ENCODE measurements at places on chromosomes 11 and 22. TPM values are rescaled to one million over a fixed set of nuclear protein-coding genes. Genes with fewer than 3 reads are reported as not detected.

Gene NCR3LG1
- total RNA-seq = 0.51 TPM

Gene SCGB2A2
- total RNA-seq = not detected

Gene CNGA4
- total RNA-seq = not detected

Gene KCNJ11
- 1.2 TPM for total RNA-seq

DNA sequence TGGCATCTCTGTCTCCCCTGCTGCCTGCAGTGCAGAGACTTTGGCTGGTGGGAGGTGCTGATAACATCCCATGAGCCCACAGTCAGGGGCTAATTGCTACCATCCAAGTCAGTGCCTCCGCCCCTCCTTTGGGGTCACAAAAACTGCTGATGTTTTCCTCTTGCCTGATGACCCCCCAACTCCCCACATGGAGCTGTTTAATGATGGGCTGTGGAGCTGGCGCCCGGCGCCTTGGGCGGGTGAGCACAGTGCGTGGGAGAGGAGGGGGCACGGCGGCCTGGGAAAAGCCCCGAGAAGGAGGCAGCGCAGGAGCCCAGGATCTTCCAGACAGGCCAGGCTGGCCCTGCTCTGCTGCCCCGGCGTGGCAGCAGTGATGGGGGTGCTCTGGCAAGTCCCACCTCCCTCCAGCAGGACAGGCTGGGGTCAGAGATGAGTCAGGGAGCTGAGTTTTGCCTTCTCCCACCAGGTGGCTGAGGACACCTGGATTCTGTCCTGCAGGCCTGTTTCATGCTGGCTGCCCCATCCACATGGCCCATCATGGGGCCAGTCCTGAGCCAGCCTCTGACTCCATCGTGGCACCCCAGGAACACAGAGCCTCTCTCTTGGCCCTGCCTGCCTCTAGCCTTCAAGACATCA is 43.8 kb downstream of the NECTIN1 start:
- DNase-seq = no peak
- H3K4me3 ChIP-seq = no peak overlapping the region
- peaks cover 4% of the 10 kb centered on the region for H3K27me3 ChIP-seq
- peaks cover 38% of the 10 kb centered on the region for H3K4me1 ChIP-seq
- H3K27ac ChIP-seq = peak overlapping the region; percentile 43

- H3K36me3 ChIP-seq = peaks cover 5% of the 10 kb centered on the region
- no peaks in the 10 kb centered on the region for H3K27me3 ChIP-seq
- DNase-seq = no peak
- H3K27ac ChIP-seq = no peak overlapping the region
- H3K4me3 ChIP-seq = no peak overlapping the region
These were observed 59.1 kb downstream of the PDHX start for GRCh38 chr11:34975482-34975881.

DNA sequence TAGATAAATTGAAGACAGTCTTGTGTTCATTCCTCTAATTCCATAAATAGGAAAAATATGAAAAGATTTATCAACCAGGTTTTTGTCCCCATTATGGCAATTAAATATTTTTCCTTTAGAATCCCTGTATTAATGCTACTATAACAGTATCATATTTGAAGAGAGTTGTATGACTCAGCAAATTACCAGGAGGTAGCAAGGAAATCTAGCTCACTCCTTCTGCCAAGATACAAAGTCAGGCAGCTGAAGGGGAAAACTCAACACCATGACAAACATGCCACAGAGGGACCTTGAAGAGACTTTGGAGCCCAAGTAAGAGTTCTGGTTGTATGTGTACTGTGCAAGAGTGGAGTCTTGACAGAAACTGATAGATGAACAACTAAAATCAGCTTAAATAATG is 143.3 kb downstream of the GUCY1A2 start:
- H3K4me1 ChIP-seq = no peaks in the 10 kb centered on the region
- no peaks in the 10 kb centered on the region for H3K36me3 ChIP-seq
- no peak overlapping the region for H3K27ac ChIP-seq

- no peaks in the 10 kb centered on the region for H3K4me1 ChIP-seq
- H3K27ac ChIP-seq = no peak overlapping the region
- DNase-seq = peak; percentile 46
- no peak overlapping the region for H3K4me3 ChIP-seq
- no peaks in the 10 kb centered on the region for H3K27me3 ChIP-seq
- no peaks in the 10 kb centered on the region for H3K36me3 ChIP-seq
These were observed 58.2 kb downstream of the RRAS2 start for GRCh38 chr11:14300661-14301304.

DNA sequence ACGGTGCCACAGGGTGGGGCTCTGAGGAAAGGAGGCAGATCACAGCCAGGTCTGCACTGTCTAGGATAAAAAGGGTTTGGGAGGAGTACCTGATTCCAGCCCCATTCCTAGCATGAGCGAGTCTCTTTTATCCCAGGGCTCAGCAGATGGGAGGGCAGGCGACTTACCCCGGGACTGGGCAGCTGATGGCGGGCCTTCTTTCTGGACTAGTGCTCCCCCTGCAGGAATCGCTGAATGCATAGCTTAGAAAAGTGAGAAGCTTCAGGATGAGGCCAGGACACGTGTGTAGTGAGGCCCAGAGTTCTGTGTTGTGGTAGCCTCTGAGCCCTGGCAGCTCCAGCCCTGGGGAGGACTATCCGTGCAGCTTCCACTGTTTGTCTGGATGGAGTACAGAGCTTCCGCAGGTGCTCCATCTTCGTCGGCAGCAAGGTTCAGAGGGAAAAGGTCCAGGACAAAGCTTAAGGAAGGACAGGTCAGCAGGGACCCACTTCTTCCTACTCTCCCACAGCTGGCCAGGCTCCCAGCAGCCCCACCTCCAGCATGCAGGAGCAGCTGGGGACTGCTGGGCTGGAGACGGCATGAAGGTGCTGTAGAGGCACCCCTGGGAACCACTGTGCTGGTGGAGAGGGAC is 30.4 kb downstream of the COMMD9 start:
- H3K36me3 ChIP-seq = no peaks in the 10 kb centered on the region
- peak; percentile 78 for DNase-seq
- H3K4me1 ChIP-seq = peaks cover 28% of the 10 kb centered on the region
- H3K4me3 ChIP-seq = no peak overlapping the region
- H3K27me3 ChIP-seq = peaks cover 7% of the 10 kb centered on the region
- H3K27ac ChIP-seq = peak overlapping the region; percentile 87

DNA sequence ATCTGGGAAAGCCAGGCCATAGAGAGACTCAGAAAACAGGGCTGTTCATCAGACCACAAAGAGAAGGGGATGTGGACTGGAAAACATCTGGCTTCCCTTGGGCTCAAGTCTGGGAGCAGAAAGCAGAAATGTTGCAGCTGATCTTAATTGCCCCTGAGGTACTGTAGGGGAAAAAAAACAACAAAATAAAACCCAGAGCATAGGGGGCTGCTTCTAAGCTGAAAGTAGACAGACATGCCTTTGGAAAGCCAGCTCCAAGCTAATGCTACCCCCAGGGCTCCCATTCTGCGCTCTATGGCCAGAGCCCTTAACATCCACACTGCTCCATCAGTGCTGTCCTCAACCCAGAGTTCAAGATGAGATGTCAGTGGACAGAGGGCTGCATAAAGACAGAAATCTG is 2.0 kb upstream of the PACSIN3 start:
- no peak overlapping the region for H3K27ac ChIP-seq
- peak overlapping the region; percentile 67 for H3K4me3 ChIP-seq
- peaks cover 3% of the 10 kb centered on the region for H3K27me3 ChIP-seq
- H3K4me1 ChIP-seq = peaks cover 18% of the 10 kb centered on the region
- no peak for DNase-seq

DNA sequence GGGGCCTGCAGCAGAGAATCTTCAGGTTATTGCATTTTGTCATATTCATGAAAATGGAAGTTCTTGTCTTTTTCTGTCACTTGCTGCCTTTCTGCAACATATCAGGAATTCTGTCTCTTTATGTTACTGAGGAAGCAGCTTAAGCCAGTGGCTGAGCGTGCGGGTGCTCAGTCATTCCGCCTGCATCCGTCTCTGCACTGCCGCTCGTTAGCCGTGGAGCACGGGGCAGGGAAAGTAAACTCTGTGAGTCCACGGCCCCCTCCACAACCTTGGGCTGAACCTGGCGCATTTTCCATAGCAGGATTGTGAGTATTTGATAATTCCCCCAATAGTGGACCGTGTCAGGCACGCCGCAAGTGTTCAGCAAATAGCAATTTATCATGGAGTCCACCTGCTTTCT is 1007.7 kb downstream of the BRD1 start:
- H3K36me3 ChIP-seq = peaks cover 26% of the 10 kb centered on the region
- H3K27me3 ChIP-seq = peaks cover 7% of the 10 kb centered on the region
- no peaks in the 10 kb centered on the region for H3K4me1 ChIP-seq
- H3K27ac ChIP-seq = no peak overlapping the region

DNA sequence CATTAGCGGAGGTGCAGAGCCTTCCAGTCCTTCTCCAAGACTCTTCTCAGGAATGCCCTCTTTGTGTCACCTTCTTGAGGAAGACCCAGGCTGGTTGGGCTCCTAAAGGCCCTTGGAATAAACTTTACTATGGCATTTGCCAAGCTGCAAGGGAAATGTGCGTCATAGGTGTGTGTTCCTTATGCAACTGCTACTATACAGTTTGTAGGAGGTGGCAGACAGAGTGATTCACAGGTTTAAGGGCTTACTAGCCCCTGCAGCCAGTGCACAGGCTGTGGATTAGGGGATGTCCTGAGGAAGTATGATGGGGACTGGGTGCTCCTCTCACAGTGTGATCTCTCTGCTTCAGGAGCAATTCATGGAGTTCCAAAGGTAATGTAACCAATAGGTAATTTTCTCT is 74.6 kb downstream of the TENM4 start:
- H3K36me3 ChIP-seq = no peaks in the 10 kb centered on the region
- no peak overlapping the region for H3K4me3 ChIP-seq
- H3K27me3 ChIP-seq = peaks cover 2% of the 10 kb centered on the region
- H3K27ac ChIP-seq = no peak overlapping the region

DNA sequence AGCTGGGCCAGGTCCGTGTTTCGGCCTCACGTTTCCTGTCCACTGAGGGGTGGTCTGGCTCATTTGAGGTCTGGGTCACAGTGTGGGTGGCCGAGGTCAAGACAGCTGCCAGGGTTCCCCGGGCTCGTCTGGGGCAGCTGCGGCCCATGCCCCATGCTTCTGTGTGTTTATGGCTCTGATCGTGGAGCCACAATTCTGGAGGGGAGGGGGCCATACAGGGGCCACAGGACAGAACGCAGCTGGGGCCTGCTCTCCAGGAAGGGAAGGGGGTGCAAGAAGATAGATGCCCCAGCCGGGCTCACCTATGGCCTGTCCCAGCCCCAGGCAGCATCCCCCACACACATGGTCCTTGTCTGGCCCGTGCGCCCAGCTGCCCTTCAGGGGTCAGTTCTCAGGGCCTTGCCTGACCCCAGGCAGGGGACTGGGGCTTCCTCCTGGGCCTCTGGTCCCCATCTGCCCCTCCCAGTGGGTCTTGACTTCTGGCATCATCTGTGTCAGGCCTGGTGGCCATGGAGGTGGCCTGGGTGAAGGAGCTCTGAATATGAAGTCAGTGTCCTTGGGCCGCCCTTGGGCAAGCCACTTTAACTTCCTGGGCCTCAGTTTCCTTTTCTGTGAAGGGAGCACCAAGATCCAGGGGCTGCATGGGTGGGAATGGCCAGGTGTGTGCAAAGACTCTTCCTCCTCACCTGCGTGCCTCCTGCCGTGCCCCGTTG is 8.4 kb downstream of the TSPAN32 start:
- H3K4me3 ChIP-seq = no peak overlapping the region
- H3K4me1 ChIP-seq = no peaks in the 10 kb centered on the region
- peaks cover 5% of the 10 kb centered on the region for H3K27me3 ChIP-seq
- no peaks in the 10 kb centered on the region for H3K36me3 ChIP-seq
- no peak overlapping the region for H3K27ac ChIP-seq
- no peak for DNase-seq

Data from glutamatergic neuron (in vitro differentiated cells).